Coronary artery (tissue), 2 donors: ENCODE measurements at places on chromosomes 7 and 10.

GRCh38 chr7:111012799-111013675 lies 77.9 kb upstream of the LRRN3 start:
- no peak for DNase-seq

DNA sequence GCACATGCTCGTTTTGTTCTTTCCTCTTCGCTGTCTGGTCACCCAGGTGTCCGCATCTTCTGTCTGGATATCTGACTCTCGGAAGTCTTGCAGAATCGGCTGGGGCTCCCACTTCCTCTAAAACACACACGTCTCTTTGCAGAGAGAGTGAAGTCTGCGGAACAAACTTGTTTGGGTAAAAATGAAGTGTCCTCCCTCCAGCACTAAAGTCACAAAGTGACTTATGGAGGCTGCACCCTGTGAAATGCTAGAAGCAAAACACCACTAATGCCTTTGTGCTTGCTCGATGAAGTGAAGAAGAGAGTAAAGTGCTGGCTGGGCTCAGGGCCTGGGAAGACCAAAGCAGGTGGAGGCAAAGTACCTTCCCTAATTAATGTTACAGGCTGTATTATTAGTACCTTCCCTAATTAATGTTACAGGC lies 71.4 kb downstream of the FGFR2 start:
- no peak for DNase-seq

DNA sequence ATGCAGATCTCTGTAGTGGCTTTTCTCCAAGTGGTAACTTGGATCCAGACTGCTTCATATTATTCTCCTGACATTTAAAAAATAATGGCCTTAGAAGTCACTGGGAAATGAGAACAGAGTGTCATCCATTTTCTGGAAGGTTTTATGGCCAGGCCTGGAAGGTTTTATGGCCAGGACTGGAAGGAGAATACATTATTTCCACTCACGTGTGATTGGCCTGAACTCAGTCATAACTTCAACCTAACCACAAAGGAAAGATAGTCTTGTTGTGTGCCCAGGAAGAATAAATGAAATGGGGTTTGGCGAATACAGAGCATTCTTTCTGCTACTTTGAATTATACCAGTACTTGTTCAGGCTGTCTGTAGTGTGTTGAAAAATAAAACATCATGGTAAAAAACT lies 360.9 kb downstream of the GPAM start:
- no peak for DNase-seq

DNA sequence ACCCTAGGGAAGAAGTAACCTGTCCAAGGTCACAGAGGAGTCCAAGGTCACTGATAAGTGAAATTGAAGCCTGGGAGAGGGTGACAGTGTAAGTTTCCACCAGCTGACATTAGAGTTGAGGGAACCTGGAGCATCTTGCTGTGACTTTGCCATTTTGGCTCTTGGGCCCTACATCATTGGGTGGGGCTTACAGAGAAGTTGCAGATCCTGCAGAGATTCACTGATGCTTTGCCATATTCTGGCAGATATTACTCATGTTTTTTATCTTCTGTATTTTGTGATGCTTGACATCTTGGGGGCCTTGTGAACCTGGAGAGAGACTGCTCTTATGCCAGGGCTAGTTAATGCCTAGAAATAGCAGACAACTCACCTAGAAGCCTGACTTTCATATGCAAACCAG lies 36.5 kb downstream of the SMKR1 start:
- no peak for DNase-seq

GRCh38 chr10:76303682-76304316 lies 872.4 kb downstream of the LRMDA start:
- no peak for DNase-seq

DNA sequence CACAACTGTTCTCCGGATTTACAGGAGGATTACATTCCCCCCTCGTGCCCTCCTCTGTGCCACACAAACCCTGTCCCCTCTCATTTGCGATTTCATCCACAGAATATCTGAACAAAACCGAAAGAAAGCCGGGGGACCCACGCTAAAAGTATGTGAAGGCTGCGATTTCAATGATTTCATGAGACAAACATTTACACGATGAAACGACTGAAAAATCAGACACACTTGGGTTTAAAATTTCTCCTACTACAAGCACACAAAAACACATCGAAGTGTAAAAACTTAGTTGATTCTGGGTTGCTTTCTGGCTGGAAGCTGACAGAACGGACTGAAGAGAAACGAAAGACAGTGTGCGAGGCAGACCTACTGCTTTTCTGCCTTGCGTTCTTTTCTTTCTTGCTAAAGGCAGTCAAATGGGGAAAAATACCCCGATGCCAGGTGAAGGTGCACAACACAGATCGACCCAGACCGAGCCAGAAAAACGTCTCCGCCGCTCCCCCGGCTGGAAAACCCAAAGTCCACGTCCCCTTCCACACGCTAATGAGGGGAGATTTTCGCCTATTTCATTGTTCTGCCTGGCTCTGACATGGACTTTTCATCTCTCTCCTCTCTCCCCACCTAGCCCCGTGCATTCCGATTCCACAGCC lies 1.2 kb downstream of the HIPK2 start:
- no peak for DNase-seq

DNA sequence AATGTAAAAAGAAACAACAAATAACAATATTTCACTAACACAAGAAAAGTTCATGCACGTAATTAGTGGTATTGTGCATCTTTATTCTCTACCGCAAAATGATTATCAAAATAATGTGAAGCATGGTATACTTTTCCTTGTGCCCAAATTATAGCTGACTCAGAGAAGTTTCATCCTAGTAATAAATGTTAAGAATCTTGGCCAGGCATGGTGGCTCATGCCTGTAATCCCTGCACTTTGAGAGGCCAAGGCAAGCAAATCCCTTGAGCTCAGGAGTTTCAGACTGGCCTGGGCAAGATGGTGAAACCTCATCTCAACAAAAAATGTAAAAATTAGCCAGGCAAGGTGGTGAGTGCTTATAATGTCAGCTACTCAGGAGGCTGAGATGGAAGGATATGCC lies 105.0 kb downstream of the KMT2C start:
- DNase-seq = no peak
